ENCODE measurements at places on chromosomes 3 and 15.

- DNase-seq: no peak
Observed at GRCh38 chr15:83970295-83970890, 265.2 kb upstream of the GOLGA6L4 start.

DNA sequence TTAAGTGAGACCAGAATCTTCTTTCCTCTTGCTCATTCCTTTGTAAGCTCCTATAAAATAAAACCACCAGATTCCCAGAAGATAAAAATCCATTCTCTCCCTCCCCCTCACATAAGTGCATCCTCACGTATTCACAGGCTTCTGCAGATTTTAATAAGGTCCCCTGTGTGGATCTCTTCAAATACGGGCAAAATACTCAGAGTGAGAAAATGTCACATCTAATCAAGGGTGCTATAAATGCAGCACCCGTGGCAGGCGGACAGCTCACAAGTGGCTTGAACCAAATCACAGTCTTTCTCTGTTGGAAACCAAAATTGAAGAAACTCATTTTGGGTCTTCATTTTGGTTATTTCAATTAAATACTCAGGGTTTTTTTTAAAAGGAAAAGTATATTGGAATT, 212.9 kb upstream of the CMC1 start:
- no peak for DNase-seq

DNA sequence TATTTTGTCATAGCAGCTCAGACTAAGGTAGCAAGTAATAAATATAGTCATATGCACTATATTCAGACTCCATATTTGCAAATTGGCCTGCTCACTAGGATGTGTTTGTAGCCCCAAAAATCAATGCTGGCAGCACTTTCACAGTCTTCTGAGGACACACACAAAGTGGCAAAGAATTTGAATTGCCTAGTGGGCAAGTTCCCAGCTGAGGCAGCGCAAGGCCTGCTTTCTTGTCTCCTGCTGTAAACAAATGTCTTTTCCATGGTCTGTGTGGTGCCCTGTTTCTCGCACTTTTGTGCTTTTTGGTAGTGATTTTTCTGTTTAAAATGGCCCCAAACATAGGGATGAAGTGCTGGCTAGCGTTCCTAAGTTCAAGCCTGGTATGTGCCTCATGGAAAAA, 416.0 kb downstream of the OCA2 start:
- no peak for DNase-seq

- DNase-seq: no peak
Observed at GRCh38 chr15:85492406-85492805, 112.0 kb downstream of the AKAP13 start.

DNA sequence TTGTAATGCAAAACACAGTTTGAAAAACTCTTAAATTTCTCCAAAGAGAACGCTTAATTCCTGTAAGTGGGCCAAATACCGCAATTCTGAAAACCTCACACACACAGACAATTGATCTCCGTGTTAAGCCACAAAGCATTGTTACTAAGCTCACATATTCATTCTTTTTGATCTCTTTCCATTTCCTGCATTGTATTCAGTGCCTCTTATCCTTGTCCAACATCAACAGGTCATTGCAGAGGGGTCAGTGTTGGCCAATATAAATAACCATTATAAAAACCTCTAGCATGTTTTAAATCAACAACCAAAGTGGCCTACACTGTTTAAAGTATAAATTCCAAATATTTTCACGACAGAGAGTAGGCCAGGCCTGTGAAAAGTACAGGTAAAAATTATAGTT, 171.1 kb downstream of the PDZRN3 start:
- no peak for DNase-seq

DNA sequence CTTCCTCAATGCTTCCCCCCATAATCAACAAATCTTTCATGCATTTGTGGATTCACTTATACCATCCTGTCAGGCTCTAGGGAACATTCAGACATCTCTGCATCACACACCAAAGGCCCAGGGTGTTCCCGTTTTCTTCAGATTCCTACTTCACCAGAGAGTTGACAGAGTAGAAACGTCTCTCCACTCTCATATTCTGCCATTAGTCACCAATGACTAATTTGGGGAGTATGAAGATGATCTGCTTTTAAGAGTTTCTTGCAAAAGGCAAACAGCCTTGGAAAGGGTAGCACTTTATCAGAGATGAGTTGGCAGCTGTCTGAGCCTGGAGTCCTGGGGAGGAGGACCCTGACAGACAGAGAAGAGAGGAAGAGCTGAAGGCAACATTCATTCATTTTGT, 55.8 kb upstream of the DGKG start:
- DNase-seq: no peak

- no peak for DNase-seq
Observed at GRCh38 chr3:61646851-61647525, 85.6 kb downstream of the PTPRG start.

DNA sequence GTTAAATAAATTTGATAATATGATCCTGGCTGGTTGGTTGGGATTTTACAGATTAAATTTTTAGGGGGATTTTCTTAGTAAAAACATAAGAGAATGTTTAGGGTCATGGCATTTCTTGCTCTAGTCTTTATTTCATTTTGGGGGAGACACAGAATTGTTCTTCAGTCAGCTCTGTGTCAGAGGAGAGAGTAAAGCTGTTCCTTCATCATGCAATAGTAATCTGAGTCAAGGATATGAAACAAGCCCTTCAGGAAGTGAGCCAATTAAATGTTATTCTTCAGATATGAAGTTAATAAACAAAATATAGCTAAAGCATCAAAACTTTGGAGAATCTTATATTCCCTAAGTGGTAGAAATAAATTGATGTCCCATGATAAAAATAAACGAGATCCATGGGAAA, 22.9 kb upstream of the SLC4A7 start:
- DNase-seq: no peak

GRCh38 chr15:78641749-78642275, 802 bp upstream of the CHRNB4 start:
- no peak for DNase-seq

DNA sequence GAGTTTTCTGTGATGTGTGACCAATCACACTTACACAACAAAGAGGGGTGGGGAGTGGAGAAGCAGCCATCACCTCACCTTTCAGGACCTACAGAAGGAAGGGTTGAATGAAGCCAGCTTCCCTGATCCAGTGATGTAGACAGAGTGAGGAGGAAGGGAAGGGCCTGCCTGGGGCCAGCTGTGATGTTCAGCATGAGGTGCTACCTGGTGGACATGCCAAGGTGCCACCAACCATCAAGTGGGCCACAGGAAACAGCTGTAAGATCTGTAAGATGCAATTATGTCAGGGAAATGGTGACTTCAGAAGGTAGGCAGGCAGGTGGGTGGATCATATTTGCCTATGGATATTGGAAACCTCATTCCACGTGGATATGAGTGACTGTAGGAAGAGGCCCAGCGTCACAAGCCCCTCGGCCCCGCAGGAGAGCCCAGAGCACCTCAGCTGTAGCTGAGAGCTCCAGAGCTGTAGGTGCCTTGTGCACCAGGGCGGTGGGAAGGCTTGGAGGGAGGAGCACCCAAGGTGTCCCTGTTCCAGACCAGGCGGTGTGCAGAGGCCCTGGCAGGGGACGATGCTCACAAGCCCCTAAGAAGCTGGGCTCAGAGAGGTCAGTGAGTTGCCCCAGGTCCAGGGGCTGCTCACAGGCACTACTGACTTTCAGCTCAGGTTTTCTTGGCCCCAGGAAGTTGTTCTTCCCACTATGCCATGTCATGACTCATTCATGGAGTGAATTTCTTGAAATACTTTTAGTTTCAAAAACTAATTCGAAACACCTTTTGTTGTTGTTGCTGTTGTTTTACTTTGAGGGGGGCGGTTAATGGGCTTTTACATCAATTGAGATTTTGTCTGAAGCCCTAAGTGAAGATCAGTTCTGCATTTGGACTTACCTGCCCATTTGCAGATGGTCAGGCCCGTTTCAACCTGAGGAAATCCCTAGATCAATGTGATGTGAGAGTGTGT, 94.2 kb upstream of the ALDH1A3 start:
- DNase-seq: no peak

GRCh38 chr3:191026746-191027145, 164.3 kb upstream of the GMNC start:
- no peak for DNase-seq

- DNase-seq: no peak
Observed at GRCh38 chr3:9080163-9080562, 116.9 kb upstream of the RAD18 start.

- no peak for DNase-seq
Observed at GRCh38 chr3:15923640-15924405, 126.0 kb upstream of the ANKRD28 start.

DNA sequence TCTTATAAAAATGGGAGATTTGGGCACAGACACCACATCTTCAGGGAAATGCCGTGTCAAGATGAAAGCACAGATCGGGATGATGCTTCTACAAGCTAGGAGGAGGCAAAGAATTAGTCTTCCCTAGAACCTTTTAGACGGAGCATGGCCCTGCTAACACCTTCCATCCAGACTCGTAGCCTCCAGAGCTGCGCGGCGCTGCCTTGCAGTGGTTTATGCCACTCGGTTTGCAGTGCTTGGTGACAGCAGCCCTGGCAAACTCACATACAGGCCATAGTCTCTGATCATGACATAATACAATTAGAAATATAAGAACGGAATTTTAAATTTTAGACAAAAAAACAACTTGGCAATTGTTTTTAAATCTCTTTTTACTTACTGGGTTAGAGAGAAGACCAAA, 37.1 kb upstream of the SLC41A3 start:
- DNase-seq: no peak

- DNase-seq: no peak
Observed at GRCh38 chr15:77120576-77120975, 49.7 kb upstream of the TSPAN3 start.

DNA sequence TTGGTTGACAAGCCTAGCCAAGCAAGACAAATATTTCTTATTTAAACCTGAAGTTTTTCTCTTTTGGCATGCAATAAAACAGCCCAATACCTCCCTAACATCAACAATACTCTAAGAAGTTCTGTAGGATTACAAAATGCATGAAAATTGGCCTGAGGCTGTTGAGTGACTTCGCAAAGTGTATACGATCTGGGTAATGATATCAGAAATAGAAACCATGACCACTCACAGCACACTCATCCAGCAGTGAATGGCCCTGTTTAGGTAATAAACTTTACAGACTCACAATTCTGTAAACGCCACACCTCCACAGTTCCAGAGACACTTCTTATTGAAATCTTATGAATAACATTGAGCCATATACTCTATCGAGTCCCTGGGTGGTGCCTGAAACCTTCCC, 83.0 kb upstream of the NAALADL2 start:
- DNase-seq: no peak

DNA sequence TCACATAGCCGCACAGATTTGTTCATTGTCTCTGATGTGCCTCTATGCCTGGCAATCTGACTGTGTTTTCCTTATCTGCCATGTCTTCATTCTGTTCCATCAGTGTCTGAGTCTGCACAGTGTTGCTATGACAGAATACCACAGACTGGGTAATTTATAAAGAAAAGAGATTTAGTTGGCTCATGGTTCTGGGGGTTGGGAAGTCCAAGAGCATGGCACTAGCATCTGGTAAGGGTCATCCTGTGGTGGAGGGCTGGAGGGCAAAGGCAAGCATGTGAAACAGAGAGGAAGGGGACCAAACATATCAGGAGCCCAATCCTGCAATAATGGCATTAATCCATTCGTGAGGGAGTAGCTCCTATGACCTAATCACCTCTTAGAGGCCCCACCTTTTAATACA, 11.9 kb upstream of the HCN4 start:
- no peak for DNase-seq

DNA sequence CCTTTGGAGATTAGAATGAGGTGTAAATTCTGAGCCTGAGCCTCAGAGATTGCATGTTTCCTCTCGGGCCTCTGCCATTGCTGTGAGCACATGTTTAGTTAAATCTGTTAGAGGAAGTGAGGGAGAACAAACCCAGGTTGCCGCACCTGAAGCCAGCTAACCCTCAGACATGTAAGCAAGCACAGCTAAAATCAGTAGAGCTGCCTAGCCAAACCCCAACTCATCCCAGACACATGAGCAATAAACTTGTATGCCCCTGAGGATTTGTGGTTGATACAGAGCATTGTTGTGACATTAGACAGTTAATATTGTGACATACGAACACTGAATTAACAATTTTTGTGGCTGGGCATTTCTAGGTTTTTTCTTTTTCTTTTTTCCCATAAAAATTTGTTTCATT, 41.9 kb downstream of the NMD3 start:
- DNase-seq: no peak

GRCh38 chr3:140731440-140732119, 53.7 kb downstream of the TRIM42 start:
- no peak for DNase-seq

GRCh38 chr3:5580826-5581225, 393.3 kb downstream of the EDEM1 start:
- no peak for DNase-seq

DNA sequence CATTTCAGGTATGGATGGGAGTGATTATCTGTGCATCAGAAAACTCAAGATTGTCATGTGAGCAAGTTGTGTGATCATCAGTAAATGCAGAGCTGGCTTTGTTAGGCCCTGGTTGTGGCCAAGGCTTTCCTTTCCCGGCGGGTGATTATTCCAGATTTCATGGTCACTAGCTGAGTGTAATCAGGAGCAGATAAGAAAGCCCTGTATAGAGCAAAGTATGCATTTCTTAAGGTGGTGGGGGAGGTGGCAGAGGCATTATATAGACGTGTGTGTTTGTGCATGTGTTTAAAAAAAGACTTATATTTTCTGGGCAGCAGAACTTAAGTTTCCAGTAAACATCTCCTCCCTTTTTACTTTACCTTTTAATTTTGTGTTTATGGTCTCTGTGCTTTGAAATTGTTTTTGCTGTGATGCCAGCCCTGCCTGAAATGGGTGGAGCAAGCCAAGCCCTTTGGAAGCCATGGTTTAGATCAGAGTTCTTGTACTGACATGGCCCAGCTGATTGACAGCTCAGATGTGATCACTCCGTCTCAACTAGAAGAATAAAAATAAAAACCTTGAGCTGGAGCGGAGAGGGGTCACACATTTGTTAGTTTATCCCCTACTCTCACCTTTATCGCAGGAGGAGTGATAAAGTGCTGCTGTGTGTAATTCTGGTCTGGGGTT, 22.2 kb downstream of the SMAD3 start:
- no peak for DNase-seq

DNA sequence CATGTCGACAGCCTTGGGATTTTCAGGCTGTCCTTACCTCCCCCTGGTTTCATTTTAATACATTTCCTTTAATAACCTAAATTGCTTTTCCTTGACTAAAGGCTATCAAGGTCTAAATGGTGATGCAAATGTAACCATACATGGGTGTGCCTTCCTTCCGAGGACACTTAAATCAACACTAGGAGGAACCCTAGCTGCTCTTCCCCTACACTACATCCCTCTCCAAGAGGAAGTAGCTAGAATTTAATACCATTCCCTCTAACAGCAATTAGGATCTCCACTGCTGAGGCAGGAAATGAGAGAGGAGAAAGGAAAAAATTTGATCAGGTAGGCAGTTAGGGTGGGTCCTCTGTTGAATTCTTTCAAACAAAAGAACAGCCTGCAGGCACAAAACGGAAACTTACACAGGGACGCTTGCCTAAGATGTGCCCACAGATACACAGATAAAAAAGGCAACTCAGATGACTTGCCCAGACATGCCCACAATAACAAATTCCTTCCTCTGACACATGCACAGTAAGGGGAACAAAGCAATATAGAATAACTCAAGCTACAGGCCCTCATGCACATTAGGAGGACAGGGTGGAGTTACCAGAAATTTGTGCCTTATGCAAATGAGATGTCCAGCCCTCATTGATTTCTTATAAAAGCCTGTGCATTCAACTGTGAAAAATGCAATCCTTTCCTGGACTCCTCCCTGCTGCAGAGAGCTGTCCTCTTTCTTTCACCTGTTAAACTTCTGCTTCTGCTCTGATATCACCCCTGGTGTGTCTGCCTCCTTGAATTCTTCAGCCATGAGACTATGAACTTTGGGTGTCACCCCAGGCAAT, 1024.4 kb upstream of the CADM2 start:
- DNase-seq: no peak

Measured in activated T-helper 1 cell treated with anti-CD3 and anti-CD28 coated beads, Interleukin-2, amount 50 U/mL, for 16 hours (primary cell).